Activated T-helper 1 cell treated with anti-CD3 and anti-CD28 coated beads, Interleukin-12 subunit alpha, Interleukin-12 subunit beta, Interleukin-2, Interleukin-4 antibody, amounts not matched to agents 30 ng/mL and 10 ng/mL and 1 ng/mL, durations not matched to agents 14 hours and 24 hours and 36 hours (primary cell): ENCODE measurements at places on chromosomes 7 and 10.

GRCh38 chr10:21760332-21760731, 226.3 kb downstream of the MLLT10 start:
- no peak overlapping the region for H3K4me3 ChIP-seq
- peaks cover 16% of the 10 kb centered on the region for H3K4me1 ChIP-seq
- DNase-seq: no peak
- H3K36me3 ChIP-seq: peaks cover 11% of the 10 kb centered on the region
- H3K27me3 ChIP-seq: no peaks in the 10 kb centered on the region
- H3K27ac ChIP-seq: no peak overlapping the region

- no peaks in the 10 kb centered on the region for H3K36me3 ChIP-seq
- H3K27ac ChIP-seq: no peak overlapping the region
- peaks cover 20% of the 10 kb centered on the region for H3K27me3 ChIP-seq
- H3K4me1 ChIP-seq: peaks cover 6% of the 10 kb centered on the region
- no peak for DNase-seq
Observed at GRCh38 chr10:3034616-3035015, 32.7 kb upstream of the PFKP start.

- H3K27me3 ChIP-seq: peaks cover 22% of the 10 kb centered on the region
- no peak for DNase-seq
- H3K4me1 ChIP-seq: no peaks in the 10 kb centered on the region
- no peak overlapping the region for H3K27ac ChIP-seq
Observed at GRCh38 chr7:93060865-93061264, 56.9 kb downstream of the SAMD9 start.

DNA sequence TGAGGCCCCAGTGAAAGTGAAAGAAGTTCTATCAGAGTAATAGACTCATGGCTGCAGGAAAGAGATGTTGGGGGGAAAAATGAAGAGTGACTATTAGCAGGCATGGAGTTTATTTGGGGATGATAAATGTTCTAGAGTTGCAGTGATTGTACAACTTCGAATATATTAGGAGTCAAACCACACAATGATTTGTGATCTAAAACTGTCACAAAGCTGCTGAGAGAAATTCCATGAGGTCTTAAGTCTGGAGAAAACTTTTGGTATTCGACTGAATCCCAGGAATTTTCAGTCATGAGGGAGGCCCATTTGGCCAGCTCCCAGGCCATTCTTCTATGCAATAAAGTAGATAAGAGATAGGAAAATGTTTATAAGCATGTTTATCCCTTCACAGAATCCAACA, 55.9 kb upstream of the UNC5B start:
- no peaks in the 10 kb centered on the region for H3K36me3 ChIP-seq
- no peak overlapping the region for H3K27ac ChIP-seq
- H3K27me3 ChIP-seq: peaks cover 1% of the 10 kb centered on the region
- H3K4me1 ChIP-seq: no peaks in the 10 kb centered on the region
- no peak overlapping the region for H3K4me3 ChIP-seq
- DNase-seq: no peak

DNA sequence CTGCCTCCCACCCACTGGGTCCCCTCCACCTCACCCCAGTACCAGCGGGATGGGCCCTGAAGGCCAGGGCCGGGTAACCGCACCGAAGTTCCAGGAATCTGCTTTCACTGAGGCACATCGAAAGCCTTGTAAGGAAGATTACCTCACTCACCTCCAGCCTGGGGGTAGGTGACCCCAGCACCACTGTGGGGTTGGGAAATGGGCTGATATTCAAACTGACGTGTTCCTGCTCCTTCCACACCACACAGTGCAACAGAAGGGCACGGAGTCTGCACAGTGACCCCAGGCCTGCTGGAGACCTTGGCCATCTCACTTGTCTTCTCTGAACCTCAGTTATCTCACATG, 29.8 kb downstream of the NPS start:
- H3K27me3 ChIP-seq: no peaks in the 10 kb centered on the region
- H3K36me3 ChIP-seq: no peaks in the 10 kb centered on the region
- H3K27ac ChIP-seq: no peak overlapping the region
- H3K4me3 ChIP-seq: no peak overlapping the region
- no peak for DNase-seq
- H3K4me1 ChIP-seq: no peaks in the 10 kb centered on the region

- no peak for DNase-seq
- H3K4me1 ChIP-seq: no peaks in the 10 kb centered on the region
- peaks cover 5% of the 10 kb centered on the region for H3K27me3 ChIP-seq
Observed at GRCh38 chr10:127354255-127354654, 157.9 kb upstream of the INSYN2A start.

DNA sequence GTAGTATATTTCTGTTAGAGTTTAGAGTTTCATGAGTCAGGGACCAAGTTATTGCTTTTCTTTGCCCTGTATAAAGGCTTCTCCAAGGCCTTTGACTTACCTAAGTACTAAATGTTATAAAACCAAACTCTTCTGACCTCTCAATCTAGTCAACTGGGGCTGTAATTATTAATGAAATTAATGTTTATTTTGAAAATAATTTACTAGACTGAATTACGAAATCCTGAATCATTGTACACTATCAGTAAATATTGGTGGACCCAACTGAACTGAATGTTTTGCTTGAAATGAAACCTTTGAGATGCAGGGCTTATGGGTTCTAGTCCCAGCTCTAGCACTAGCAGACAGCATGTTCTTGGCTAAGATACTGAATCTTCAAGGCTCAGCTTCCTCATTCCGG, 1.7 kb upstream of the CYP2C9 start:
- no peaks in the 10 kb centered on the region for H3K36me3 ChIP-seq
- DNase-seq: no peak
- H3K4me1 ChIP-seq: no peaks in the 10 kb centered on the region
- H3K4me3 ChIP-seq: no peak overlapping the region
- no peak overlapping the region for H3K27ac ChIP-seq
- no peaks in the 10 kb centered on the region for H3K27me3 ChIP-seq

DNA sequence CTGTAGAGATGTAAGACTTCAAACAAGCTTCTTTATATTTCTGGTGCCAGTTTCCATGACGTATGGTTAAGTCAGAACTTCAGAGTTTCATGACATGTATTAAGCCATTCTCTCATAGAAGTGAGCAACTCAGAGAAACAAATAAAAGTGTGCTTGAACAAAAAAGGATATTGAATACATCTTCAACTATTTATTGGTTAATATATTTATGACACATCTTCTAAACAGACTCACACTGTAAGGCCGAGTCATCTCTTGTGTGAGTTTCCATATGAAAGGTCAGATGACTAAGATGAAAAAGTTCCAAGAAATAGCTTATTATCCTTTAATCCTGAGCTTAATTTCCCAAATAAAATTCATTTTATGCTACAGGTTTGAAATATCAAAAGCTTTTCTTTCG, 105.5 kb upstream of the CSTF2T start:
- no peaks in the 10 kb centered on the region for H3K36me3 ChIP-seq
- no peak overlapping the region for H3K27ac ChIP-seq
- H3K4me1 ChIP-seq: no peaks in the 10 kb centered on the region
- H3K4me3 ChIP-seq: no peak overlapping the region
- DNase-seq: no peak
- H3K27me3 ChIP-seq: peaks cover 7% of the 10 kb centered on the region

GRCh38 chr7:129550693-129551360, 48.5 kb downstream of the SMKR1 start:
- no peak for DNase-seq
- peaks cover 8% of the 10 kb centered on the region for H3K27me3 ChIP-seq
- H3K36me3 ChIP-seq: no peaks in the 10 kb centered on the region
- no peak overlapping the region for H3K4me3 ChIP-seq
- H3K27ac ChIP-seq: no peak overlapping the region
- H3K4me1 ChIP-seq: peaks cover 8% of the 10 kb centered on the region

GRCh38 chr7:141478845-141479244, 72.4 kb upstream of the AGK start:
- no peak overlapping the region for H3K4me3 ChIP-seq
- peaks cover 7% of the 10 kb centered on the region for H3K4me1 ChIP-seq
- H3K27ac ChIP-seq: no peak overlapping the region
- DNase-seq: no peak

DNA sequence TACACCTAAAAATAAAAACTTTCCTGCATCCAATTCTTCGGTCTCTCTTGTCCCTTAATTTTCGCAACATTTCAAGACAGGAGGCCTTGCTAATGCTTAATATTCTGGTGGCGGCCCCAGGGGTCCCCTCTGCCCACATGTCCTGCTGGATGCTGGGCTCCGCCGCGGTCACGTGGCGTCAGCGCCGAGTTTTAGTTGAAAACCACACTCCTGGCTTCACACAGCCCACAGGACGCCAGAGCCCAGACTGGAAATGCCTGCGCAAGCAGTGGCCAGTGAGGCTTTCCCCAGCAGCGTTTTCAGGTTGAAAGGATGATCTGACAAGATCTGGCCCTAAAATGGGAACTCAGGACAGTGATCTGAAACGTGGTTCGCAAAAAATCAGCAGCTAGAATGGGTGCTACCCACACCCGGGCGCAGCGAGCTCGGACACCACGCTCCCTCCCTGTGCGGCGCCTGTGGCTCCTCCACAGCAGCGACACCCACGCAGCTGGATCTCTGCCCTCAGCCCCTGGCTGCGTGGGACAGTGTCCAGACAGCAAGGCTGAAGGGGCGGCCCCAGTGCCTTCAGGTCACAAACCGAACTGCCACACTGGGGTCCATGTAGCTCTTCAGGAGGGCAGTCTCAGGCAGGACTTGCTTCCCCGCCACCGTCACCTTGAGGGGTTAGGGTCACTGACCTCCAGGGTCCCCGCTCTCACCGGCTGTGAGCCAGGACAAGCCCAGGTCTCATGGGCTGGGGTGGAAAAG, 11.6 kb upstream of the CYREN start:
- no peak for DNase-seq
- H3K27me3 ChIP-seq: no peaks in the 10 kb centered on the region
- no peaks in the 10 kb centered on the region for H3K4me1 ChIP-seq

DNA sequence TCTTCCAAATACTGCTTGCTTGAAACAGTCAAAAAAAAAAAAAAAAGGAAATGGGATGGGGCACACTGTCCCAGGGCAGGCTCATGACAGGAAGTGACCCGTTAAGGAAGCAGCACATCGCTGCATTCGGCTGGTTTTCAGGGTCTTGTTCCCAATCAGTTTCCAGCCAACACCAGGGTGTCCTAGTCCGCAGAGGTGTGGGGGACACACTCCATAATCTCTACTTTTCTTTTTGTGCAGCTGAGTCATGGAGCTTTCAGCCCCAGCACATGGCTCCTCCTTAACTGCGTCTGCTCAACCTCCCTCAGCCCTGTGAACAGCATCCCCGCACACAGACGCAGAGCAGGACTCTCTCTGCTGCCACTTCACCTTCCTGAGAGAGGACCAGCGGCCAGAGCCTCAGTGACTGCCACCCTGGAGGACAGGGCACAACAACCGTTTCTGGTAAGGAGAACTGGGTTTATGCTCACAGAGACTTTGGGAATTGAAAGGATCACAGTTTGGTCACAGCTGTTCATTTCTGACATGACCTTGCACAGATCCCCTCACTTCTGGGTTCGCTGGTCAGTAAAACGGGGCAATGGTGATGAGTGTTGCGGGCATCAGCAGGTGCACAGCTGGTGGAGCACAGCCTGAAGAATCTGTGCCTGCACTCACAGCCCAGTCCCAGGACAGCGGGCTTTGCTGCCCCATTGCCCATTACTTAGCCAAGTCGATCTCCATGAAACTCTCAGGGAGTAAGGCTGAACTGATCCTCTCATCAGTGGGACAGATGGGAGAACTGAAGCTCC, at the start of gene GIMAP5:
Gene GIMAP5, plus strand, starts transcription at position 154 of the 791 bp plus-strand sequence. CDS start 3,467 bp downstream, outside the sequence.
- peaks cover 88% of the 10 kb centered on the region for H3K4me1 ChIP-seq
- peak; percentile 51 for DNase-seq
- H3K27me3 ChIP-seq: no peaks in the 10 kb centered on the region
- H3K4me3 ChIP-seq: peak within 1 kb of the TSS; percentile 97
- peaks cover 40% of the 10 kb centered on the region for H3K36me3 ChIP-seq

DNA sequence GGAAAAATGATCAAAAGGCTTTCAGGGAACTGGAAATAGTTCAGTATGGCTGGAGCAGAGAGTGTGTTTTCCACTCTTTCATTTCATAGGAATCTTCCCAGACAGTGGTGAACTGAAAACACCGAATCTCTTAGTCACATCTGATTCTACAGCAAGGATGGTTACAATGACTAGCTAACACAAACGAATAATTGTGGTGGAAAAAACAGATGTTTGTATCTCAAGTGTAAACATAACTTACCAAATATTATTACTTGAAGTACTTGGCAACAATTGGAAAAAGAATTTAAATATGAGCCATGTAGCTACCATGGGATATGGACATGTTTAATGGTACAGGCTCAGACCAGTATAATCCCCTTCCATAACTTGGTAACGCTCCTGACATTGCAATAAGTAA, 21.1 kb upstream of the BPGM start:
- H3K27me3 ChIP-seq: peaks cover 34% of the 10 kb centered on the region
- no peaks in the 10 kb centered on the region for H3K36me3 ChIP-seq
- no peaks in the 10 kb centered on the region for H3K4me1 ChIP-seq
- H3K4me3 ChIP-seq: no peak overlapping the region

DNA sequence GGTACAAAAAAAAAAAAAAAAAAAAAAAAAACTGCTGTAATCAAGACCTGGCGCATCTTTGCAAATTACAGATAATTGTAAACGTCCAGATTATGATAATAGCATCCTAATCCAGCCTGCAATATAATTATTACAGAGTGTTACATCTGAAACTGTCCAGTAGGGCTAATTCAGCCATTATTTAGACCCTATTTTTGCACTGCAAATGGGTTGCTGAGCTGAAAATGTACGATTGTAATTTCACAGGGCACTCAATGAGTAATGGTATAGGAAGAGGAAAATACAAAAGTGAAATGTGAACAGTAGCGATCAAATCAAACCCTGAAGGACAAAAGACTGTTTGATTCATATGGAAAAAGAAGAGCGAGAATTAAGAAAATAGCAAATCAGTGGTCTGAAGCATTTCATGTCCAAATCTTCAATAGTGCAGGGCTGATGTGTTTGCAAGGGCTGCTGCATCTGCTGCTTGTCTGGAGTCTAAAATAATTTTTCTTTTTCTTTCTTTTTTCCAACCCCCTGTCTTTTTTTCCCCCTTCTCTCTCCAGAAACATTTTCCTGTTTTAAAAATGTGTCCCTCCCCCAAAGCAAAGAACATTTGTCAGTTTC, 8.9 kb downstream of the DLX6 start:
- no peak overlapping the region for H3K27ac ChIP-seq
- no peaks in the 10 kb centered on the region for H3K36me3 ChIP-seq
- peaks cover 86% of the 10 kb centered on the region for H3K27me3 ChIP-seq

DNA sequence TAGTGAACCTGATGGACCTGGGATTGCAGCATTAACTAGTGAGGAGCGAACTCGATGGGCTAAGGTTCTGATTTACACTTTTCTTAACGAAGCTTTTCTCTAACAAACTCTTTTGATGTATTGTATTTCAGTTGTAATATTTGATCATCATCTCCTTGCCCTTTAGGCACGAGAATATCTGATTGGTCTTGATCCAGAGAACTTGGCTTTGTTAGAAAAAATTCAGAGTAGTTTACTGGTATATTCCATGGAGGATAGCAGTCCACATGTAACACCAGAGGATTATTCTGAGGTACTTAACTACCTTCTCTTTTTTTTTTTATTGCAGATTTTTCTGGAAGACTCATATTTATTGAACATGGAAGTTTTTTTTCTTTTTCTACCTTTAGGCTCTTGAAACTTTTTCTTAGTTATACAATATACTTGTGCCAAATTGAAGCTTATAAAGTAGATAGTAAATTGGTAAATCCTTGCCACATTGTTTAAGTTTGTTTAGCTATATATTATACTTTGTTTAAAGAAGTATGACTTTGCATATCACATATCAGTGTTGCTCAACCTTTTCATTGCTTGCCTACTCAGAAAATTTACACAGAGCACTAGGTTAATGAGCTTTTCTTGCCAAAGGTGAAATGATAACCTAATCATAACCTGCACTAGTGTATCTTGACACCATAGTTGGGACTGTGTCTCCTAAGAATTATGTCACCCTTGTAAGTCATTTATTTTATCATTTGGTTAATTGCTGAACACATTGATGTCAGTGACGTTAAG, 30.4 kb downstream of the CROT start:
- H3K27ac ChIP-seq: no peak overlapping the region
- peaks cover 2% of the 10 kb centered on the region for H3K4me1 ChIP-seq
- no peaks in the 10 kb centered on the region for H3K27me3 ChIP-seq
- no peak for DNase-seq
- H3K36me3 ChIP-seq: peaks cover 9% of the 10 kb centered on the region
- H3K4me3 ChIP-seq: no peak overlapping the region
